Activated CD8-positive, alpha-beta memory T cell treated with anti-CD3 and anti-CD28 coated beads, Interleukin-2, amount 50 U/mL, for 48 hours (primary cell): ENCODE measurements at places on chromosomes 12 and 14.

DNA sequence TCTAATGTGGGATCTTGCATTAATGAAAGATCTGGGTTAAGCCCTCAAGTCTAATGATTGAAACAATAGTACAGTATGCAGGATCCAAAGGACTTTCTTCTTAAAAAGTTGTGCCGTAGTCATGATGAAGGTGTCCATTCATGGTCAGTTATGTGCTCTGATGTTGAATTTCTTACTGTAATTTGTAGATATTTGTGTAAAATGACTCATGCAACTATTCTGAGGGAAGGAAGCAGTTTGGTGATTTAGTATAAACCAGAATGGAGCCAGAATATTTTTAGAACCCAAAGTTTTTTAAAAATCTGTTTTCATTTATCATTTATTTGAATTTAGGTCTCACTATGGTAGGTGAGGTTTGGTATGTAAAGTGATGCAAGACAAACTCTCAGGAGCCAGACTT lies 151.2 kb downstream of the AKAP6 start:
- DNase-seq: no peak

- no peak for DNase-seq
Observed at GRCh38 chr14:70943838-70944237, 36.6 kb downstream of the PCNX1 start.

- peak; percentile 65 for DNase-seq
Observed at GRCh38 chr12:110776410-110776809, 33.7 kb upstream of the PPP1CC start.

- DNase-seq: no peak
Observed at GRCh38 chr12:128903236-128903635, 50.0 kb downstream of the GLT1D1 start.

GRCh38 chr12:110669193-110669502 lies 19.8 kb downstream of the HVCN1 start:
- DNase-seq: no peak

DNA sequence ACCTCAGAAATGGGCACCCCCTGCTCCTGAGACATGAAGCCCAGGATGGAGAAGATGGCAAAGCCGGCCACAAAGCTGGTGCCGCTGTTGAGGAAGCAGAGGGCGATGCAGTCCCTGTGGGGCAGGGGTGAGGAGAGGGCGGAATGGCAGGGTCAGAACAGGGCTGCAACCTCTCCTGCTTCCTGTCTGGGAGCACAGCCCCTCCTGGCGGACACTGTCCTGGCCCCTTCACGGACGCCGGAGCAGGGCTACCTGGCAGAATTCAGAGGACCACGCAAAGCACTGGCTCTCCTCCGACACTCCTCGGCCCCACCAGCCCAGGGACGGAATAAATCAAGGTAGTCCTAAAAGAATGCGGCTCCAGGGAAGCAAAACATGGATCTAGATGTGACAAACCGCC lies 12.4 kb upstream of the SLC6A12 start:
- peak; percentile 15 for DNase-seq

- DNase-seq: no peak
Observed at GRCh38 chr12:13093191-13093847, 10.1 kb downstream of the GSG1 start.

DNA sequence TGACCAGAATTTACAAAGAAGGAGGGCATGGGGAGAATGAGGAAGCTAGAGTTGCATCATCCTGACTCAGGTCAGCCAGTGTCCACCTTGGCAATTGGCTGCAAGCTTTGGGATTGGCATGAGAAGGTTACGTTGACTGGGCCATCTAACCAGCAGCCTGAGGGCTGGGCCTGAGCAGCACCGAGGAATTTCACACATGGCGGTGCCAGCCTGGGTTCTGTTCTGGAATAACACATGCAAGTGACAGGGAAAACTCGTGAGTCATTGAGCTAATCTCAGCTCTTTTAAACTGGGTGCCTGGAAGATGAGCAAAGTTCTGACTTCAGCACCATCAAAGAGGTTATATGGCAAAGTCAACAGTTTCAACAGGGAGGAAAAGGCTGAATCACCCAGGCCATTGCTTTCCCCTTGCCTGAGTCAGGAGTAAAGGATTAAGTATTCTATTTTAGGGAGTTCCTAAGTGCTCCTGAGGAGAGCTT lies 543.2 kb upstream of the TBX3 start:
- no peak for DNase-seq

GRCh38 chr14:63229330-63230059 lies 25.3 kb downstream of the RHOJ start:
- DNase-seq: no peak

DNA sequence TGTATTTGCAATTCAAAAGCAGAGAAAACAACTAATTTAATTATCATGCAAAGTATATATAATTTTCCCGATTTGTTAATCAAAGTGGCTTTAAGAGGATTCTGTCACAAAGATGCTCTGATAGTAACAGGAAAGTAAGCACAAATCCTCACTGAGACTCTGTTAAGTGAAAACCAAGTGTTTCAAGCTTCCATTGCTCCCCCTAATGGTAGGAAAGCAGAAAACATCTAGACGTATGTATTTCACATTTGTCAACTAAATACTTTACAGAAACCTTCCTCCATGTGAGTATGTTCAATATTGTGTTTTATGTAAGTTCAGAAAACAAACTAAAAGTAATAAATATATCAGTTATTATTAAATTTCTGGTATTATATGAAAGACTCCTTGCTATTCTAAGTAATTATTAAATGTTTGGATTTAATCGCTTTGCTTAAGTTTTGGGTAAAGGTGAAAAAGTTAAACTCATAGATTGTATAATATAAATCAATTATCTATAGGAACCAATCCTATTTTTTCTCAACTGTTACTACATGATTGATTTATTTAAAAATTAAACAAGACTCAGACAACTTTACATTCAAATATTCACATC lies 1.5 kb upstream of the NTS start:
- no peak for DNase-seq

DNA sequence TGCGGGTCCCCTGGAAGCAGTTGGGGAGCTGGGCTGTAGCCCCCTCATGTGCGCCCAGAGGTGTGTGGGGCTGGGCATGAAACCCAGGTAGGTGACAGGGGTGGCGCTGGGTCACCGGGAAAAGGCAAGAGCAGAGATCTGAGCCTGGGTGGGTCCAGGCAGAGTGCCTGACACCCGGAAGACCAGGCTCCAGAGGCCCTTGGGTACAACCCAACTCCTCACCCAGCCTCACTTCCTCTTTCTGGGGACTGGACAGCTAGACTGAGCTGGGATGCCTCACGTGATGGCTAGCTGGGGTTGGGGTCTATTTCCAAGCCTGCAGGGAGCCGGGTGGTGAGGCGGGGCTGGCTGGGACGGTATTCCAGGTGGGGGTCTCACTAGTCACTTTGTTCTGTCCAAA lies 16.3 kb upstream of the CYP46A1 start:
- DNase-seq: no peak

DNA sequence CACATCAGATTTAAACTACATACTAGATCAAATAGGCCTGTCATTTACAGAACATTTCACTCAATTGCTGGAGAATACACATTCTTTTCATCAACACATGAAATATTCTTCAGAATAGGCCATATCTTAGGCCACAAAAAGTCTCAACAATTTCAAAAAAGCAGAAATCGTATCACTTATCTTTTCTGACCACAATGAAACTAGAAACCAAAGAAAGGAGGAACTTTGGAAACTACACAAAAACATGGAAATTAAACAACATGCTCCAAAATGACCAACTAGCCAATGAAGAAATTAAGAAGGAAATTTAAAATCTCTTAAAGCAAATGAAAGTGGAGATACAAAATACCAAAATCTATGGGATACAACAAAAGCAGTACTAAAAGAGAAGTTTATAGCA lies 35.1 kb downstream of the PARP11 start:
- no peak for DNase-seq

- no peak for DNase-seq
Observed at GRCh38 chr14:103130965-103131364, 7.7 kb downstream of the TNFAIP2 start.

DNA sequence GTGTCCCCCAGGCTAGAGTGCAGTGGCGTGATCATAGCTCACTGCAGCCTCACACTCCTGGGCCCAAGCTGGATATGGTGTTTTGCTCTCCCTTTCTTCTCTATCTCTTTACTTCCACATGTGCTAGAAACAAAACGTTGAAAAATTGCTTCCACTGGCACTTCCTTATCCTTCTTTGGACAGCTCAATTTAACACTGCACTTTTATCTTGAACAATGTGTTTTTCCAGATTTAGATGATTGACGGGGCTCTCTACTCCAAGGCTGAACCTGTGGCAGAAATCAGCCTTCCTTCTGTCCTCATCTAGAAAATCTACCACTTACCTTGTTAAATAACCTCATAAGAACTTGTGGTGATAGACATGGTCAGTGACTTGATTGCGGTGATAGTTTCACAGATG lies 165.1 kb downstream of the DAD1 start:
- no peak for DNase-seq

- DNase-seq: no peak
Observed at GRCh38 chr14:71536015-71536740, 396.1 kb upstream of the RGS6 start.

- DNase-seq: no peak
Observed at GRCh38 chr14:72024504-72024903, 92.3 kb downstream of the RGS6 start.

DNA sequence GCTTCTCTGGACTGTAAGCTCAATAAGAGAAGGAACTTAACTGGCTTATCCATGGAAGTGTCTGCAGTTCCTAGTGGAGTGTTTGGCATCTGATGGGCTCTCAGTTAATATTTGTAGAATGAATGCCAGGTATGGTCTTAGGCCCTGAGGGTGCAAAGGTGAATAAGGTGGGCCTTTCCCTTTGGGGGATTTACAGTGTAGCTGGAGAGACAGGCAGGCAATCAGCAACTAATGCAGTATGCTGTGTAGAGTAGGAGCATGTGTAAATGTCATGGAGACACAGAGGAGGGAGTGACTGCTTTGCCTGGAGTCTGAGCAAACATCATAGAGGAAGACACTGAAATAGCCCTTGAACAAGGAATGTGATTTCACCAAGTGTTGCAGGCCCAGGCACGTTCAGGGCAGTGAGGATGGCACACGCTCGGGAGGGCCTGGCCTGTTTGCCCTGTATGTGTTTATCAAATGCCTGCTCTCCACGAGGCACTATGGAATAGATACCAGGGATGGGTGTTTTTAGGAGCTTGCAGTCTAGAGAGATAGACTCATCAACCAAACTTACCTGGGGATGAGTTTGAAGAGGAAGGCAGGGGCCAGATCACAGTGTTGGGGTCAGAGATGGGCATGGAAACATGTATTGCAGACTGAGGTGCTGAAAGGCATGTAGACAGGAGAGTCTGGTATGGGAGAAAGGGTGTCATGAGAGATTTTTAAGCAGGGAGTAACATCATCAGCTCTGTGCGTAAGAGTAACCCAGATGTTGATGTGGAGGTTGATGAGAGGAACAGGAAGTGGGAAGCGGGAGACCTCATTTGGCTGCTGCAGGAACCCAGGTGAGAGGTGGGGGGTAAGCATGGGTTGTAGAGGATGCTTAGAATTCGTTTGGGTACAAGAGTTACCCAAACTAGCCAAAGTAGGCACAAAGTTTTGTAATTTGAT lies 54.1 kb downstream of the PLXNC1 start:
- DNase-seq: no peak
